ENCODE measurements at places on chromosomes 4 and X.

- no peak for DNase-seq
Measured at GRCh38 chr4:70728091-70728490, 6.3 kb downstream of the RUFY3 start.

DNA sequence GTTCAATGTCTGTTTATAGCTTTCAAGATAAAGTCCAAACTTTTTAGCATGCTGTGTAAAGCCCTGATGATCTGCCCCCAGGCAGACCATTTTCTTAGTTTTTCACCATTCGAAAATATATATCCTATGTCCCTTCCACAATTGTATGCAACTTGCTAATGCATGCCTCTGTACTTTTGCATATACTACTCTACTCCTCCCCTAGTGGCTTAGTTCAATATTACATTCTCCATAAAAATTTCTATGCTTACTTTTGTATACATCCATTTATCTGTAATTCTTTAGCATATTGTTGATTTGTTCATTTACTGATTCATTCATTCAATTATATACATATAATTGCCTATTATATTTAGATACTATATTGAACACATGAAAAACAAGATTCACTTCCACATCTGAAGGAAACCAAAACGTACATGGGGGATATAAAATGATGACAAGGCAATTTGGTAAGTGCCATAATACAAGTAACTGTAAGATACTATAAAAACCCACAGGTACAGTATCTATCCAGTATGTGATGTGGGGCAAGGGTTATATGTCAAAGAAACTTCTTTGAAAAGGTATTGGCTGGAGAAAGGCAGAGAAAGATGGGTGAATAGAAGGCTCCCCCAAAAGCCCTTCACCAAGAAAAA lies 902.5 kb downstream of the FAM133A start:
- no peak for DNase-seq

- DNase-seq, result no peak
Measured at GRCh38 chr4:139311909-139312308, 9.6 kb upstream of the NDUFC1 start.

GRCh38 chr4:41050116-41050515 lies 164.2 kb downstream of the APBB2 start:
- no peak for DNase-seq

DNA sequence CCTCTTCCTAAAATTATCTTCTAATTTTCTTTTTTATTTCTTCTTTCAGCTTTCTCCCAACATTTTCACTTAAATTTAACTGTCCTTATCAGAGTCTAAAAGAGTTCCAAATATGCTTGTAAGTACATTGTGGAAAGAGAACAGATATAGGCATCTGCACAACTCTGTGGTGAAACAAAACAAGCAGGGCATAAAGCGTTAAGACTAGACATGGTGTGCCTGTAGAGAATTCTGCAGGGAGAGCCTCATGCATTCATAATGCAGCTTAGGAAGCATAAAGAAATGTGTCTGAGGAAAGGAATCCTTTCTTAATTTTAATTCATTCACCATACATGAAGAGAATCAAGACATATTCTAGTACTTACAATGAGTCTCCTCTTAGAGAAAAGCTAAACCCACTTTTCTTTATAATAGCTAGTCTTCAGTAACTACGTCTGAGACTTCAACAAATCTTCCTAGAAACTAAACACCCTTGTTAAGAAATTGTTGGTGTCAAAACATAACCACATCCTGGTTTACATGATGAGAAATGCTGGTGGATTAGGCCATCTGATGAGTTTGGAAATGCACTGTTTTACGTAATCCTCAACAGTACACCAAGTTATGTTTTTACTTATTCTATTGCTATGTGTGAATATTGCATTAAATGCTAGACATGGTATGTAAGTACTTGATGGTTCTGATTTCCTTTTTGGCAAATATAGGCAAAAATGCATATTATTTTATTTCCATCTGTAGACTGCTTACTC lies 307.8 kb upstream of the GIMD1 start:
- no peak for DNase-seq

GRCh38 chr4:30769093-30769492 lies 48.9 kb downstream of the PCDH7 start:
- DNase-seq, result no peak

DNA sequence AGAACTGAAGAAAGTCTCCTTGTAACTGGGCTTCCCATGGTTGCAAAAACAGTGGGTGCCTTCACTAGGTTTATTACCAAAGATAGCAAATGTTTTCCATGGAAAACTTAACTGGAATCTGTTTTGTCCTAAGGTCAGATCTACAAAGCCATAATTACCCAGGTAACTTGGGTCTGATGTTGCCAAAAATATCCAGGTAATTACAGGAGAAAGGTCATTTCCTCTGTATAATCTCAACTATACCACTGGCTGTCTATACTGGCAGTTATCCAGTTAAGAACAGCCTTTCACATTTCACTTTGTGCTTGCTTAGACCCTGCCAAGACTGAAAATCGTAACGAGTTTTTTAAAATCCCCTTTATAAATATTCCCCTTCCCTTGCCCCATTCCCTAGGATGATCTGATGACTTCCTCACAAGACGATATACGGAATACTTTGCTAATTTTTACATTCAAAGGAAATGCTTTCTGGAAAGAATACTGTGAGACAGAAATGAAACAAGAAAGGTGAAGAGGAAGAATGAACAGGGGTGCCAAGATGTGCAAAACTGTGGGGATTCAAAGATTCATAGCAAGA lies 105.5 kb downstream of the MAML3 start:
- DNase-seq, result no peak

GRCh38 chr4:86014599-86014998 lies 345.3 kb downstream of the MAPK10 start:
- no peak for DNase-seq

DNA sequence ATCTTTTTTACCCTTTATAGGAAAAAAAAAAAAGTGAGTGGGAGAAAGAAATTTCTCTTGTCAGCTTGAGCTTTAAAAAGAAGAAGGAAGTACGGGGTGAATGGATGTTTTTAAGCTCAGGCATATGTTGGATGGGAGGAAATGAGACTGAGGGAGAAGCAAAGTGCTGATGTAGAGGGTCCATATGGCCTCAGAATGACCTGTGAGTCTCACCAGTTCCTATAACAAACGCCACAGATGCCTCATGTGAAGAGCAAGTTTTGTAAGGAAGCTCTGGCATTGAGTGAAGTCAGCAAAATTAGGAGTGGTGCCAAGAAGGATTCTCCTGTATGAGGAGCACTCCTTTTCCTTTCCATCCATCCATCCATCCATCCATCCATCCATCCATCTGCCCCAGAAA lies 214.6 kb downstream of the PTTG2 start:
- no peak for DNase-seq

DNA sequence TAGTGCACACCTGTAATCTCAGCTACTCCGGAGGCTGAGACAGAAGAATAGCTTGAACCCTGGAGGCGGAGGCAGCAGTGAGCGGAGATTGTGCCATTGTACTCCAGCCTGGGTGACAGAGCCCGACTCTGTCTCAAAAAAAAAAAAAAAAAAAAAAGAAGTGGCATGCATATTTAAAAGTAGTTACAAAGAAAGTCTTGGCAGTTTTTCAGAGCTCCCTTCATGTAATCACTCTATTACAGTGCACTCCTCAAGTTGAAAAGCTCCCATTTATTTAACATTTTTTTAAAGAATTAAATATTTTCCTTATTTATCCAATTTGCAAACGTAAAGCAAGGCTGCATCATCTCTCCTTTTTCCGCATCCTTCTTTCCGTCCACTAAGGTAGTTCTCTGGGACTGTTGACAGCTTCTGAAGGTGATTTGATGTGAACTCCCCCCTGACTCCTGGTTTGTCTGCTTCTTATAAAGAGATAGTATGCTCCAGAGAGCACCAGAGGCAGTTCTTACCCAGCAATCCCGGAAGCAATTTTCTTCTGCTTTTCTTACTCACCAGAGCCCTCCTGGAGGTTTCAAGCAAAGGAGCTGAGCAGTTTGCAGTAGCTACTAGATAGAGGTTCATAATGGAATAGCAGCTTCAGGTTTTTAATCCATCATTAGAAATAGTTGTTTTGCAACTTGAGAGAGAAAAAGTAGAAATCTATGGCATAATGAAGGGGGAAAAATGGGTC lies 151.0 kb downstream of the PALLD start:
- DNase-seq, result no peak

DNA sequence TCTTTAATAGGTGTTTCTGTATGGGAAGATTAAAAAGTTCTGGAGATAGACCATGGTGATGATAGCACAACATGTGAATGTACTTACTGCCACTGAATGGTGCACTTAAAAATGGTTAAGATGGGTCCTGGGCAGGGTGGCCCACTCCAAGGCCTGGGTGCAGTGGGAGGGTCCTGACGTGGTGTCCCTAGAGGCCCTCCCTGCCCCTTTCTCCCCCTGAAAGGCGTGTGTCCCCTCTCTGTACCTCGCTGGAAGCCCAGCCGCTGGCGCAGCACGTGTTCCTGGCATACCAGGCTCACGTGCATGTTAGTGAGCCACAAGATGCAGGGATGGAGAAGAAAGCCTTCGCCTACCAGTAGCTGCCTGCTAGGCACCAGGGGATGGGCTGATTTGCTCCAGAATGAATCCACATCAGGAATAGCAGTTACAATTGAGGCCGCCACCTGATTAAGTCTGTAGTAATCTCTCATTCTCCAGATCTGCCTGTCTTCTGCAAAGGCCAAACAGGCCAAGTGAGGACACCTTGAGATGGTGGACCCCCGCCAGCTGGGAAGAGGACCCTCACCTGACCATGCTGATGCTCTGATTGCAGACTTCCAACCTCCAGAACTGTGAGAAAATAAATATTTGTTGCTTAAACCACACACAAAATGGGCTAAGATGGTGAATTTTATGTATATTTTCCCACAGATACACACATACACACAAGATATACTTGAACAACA lies 67.5 kb downstream of the COQ2 start:
- DNase-seq, result no peak

DNA sequence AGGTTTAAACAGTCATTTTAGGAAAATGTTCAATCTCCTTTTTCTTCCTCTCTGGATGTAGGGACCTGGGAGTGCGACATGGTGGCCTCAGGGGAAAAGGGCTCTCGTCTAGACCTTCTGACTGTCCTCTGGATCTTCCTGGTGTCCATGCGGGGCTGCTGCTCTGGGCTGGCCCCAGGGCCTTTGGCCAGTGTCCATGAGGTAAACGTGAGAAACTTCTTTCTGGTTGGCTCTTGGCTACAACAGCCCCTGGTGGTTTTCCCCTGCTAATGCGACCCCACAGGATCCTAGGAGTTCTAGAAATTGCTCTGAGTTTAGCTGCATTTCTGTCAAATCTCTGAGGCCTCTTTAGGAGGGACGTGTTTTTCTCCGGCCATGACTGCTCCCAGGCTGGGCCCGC lies 85.7 kb downstream of the MFAP3L start:
- no peak for DNase-seq

DNA sequence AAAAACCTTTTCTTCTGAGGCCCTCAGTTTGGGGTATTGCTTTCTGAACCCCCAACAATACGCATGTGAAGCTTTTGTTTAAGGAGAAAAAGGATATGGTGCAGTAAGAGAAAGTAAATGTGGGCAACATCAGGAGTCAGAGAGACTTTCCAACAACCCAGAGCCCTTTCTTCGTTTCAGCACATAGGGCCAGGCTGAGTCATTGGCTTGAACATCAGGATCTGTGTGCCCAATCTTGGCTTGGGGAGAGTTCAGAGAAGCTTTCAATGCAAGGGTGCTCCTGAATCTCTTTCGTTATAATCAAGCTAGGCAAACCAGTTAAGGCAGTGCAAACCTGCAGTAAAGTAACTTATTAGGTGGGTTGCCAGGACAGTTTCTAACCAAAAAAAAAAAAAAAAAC lies 191.2 kb downstream of the FRMPD4 start:
- DNase-seq, result no peak

DNA sequence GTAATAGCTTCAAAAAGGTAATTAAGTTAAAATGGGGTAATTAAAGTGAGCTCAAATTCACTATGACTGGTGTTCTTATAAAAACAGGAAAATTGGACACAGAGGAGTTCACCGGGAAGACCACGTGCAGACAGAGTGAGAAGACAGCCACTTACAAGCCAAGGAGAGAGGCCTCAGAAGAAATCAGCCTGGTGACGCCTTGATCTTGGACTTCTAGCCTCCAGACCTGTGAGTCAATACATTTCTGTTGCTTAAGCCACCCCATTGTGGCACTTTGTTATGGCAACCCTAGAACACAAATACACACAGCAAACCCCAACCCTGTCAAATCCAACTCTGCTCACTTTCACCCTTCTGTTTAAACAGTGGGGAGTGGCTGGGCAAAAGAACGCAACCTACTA lies 4.1 kb upstream of the CD38 start:
- no peak for DNase-seq

DNA sequence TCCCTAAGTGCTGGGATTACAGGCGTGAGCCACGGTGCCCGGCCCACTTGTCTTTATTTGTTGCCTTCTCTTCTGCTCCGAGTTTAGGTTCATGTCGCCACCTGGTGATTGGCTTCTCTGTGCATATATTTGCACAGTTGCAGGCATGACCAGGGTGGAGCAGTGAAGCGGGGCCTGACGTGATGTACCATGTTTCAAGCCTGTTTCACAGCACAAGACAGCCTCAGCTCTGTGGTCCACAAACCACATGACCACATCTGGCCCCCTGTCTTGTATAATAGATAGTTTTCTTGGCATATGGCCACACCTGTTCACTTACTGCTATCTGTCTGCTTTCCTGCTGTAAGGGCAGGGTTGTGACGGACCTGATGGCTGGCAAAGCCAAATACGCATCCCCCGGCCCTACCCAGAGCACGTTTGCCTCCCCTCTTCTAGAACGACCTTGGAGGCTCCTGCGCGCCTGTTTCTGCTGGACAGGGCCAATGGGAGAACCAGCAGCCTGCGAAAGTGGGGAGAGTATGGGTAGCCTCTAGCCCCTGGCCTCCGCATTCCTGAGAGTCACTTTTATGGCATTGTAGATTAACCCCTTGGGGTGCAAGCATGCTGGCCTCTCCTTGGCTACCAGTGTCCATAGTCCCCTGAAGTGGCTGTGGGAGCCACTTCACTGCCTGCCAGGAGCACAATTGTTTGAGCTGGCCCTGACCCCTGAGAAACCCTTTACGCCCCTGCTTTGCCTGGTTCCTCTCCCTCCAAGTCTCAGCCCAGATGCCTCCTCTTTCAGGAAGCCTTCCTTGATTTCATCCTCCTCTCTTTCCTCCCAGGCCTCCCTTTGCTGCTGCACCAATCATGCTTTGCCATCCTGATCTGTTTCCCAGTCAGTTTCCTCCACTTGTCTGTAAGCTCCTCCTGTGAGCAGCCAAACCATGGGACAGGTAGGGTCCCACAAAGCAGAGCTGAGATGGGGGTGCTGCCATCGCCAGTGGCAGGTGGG lies 6.0 kb upstream of the SH3TC1 start:
- DNase-seq, result no peak

DNA sequence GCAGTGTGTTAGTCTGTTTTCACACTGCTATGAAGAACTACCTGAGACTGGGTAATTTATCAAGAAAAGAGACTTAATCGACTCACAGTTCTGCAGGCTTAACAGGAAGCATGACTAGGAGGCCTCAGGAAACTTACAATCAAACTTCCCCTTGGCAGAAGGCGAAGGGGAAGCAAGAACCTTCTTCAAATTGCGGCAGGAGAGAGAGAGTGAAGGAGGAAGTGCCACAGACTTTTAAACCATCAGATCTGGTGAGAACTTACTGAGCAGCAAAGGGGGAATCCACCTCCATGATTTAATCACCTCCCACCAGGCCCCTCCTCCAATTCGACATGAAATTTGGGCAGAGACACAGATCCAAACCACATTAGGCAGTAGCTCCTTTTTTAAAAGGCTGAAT lies 59.2 kb upstream of the LEF1 start:
- no peak for DNase-seq

- no peak for DNase-seq
Measured at GRCh38 chrX:23133551-23133950, 133.8 kb downstream of the DDX53 start.
